Left lobe of liver (tissue), 2 donors: ENCODE measurements at places on chromosomes 5 and 9.

GRCh38 chr5:67149057-67149950 lies 47.3 kb downstream of the CD180 start:
- no peak for DNase-seq

DNA sequence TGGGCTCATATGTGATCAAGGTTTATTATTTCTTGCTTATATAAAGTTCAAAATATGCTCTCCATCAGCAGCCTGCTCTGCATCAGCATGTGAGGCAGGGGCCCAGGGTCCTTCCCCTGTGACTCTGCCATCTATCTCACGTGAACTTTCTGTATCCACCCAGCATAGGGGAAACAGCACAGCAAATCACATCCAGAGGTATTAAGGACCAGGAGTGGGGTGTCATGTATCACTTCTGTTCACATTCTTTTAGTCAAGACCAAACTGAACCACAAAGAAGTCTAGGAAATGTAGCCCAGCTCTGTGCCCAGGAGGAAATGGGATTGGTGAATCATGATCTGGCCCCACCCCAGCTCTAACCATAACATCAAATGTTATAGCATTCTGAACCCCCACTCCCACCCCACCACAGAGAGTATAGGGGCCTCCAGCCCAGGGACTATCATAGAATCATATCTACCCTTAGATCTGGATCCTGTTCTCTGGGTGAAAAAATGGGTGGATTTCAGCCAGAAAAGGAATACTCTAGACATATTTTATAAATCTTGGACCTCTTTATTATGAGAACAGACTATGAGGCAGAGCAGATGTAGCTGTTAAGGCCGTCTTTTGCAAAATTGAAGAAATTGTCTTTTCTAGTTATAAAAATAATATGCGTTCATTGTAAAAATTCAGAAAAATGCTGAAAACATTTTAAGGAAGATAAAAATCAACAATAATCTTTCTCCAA lies 473.7 kb downstream of the ARHGEF28 start:
- DNase-seq = no peak

DNA sequence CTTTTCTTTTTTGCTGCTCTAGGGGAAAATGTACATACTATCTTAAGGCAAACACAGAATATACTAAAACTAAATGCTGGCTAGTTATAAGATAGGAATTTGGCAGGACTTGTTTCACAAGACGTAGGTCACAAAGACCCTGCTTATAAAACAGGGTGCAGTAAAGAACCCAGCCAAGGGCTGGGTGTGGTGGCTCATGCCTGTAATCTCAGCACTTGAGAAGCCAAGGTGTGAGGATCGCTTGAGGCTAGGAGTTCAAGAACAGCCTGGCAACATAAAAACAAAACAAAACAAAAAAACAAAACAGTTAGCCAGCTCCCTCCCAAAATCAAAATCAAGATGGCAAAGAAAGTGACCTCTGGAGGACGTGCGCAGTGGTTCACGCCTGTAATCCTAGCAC lies 49.5 kb upstream of the DENND4C start:
- DNase-seq = no peak

DNA sequence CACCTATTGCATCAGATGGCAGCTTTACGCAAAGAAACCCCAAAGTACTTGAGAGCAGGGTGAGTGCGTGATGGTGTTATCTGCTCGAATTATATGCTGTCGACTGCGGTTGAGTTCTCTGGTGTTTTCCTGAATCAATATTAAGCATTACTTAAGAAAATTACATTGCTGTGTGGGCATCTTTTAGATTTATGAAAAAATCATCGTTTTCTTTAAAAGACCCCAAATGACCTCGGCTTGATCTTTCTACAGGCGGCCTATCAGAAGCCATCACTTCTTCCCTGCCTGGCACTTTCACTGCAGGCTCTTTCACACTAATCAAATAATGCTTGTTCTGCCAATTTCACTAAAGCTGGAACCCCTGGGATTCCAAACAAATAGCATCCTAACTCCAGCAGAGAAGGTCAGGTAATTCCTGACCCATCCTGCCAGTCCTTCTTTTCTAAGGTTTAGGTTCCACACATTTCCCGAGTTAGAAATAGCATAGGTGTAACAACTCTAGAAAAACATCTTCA lies 1.7 kb downstream of the UBE2QL1 start:
- no peak for DNase-seq

DNA sequence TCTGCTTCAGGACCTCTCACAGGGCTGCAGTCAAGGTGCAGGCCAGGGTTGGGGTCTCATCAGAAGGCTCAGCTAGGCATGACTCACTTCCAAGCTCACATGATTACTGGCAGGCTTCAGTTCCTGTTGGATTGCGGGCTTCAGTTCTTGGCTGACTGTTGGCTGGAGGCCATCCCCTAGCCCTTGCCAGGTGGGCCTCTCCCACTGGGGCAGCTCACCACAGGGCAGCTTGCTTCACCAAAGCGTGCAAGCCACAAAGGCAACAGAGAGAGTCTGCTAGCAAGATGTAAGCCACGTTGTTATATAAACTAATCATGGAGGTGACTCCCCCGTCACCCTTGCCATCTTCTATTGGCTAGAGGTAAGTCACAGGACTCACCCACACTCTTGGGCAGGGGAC lies 14.4 kb downstream of the CPLX2 start:
- DNase-seq = no peak

- no peak for DNase-seq
These were observed 409.7 kb downstream of the IRX1 start for GRCh38 chr5:4005335-4005734.

DNA sequence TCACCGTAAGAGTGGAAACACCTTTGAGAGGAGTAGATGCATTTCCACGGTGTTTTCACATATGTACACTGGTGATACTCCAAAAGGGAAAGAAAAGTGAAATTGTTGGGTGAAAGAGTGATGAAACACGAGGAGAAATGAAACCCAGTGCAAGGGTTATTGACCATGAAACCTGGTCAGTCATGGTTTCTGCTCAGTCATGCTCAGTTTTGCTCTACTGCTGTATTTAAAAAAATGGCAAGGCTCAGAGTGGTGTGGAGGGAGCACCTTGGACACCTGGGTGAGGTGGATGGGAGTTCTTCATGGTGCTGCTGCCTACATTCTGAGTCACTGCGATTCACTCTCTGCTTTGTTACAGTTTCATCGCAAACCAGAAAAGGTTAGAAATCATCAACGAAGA lies 32.3 kb downstream of the NTRK2 start:
- no peak for DNase-seq

DNA sequence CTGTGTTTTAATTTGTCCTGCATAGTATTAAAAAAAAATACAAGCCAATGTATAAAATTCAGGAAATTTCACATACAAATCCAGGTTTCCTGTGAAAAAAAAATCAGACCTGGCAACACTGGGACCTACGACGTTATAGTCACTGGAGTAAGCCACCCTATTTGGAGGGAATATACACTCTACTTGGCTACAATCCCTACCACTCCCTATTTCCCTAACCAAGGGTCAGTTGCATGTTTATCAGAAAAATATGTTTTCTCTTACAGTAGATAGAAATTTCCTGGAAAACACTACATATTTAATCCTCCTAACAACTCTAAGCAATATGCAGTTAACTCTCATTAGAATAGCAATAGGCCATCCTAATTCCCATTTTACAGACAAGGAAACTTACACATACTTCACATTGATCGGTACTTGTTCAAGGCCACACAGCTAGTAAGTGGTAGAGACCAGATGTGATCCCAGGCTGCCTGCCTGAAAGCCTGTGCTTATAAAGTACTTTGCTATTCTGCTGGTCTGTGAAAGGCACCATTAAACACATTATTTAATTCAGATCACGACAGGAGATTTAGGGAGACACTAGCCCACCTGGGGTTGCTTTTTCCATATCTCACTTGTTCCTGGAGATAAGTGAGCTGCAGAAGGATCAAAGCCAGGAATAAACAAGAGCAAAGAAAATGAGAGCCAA lies 70.8 kb downstream of the MFAP3 start:
- DNase-seq = no peak

DNA sequence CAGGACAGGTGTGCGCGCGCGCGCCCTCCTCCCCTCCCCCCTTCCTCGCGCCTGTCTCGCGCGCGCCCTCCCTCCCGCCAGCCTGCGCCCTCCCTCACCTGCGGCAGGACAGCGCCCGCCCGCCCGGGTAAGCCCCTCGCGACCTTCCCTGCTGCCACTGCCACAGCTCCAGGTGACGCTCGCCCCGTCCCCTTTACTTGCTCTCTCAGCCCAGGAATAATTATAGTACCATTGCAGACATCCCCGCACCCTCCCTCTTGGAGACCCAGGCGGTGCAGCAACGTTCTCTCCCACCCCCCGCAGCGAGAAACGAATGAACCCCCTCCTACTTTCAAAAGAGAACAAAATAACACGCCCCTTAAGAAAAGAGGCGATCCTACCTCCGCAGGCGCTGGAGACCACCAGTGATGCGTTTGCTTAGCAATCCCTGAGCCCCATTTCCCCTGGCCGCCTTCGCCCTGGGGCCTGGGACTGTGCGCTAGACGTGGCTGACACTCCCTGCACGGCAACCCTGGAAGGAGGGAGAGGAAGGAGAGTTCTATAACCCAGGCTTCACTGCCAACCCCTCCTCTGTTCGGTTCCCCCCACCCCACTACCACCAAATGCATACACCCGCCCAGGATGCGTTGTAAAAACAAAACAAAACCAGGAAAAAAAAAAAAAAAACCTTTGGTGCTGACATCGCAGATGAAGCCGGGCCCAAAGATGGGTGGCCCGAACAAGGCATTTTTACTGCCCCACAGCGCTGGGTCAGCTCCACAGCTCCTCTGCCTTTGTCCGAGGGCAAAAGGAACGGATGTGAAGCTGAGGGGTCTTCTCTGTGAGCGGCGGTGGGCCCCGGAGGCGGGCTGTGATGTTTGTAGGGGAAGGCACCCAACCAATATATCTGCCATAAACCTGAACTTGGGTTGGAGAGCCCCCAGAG lies 5.6 kb upstream of the PURA start:
- DNase-seq = no peak

GRCh38 chr9:72924154-72924790 lies 28.6 kb downstream of the ALDH1A1 start:
- DNase-seq = no peak

GRCh38 chr9:129750013-129750638 lies 2.7 kb downstream of the PTGES start:
- no peak for DNase-seq

DNA sequence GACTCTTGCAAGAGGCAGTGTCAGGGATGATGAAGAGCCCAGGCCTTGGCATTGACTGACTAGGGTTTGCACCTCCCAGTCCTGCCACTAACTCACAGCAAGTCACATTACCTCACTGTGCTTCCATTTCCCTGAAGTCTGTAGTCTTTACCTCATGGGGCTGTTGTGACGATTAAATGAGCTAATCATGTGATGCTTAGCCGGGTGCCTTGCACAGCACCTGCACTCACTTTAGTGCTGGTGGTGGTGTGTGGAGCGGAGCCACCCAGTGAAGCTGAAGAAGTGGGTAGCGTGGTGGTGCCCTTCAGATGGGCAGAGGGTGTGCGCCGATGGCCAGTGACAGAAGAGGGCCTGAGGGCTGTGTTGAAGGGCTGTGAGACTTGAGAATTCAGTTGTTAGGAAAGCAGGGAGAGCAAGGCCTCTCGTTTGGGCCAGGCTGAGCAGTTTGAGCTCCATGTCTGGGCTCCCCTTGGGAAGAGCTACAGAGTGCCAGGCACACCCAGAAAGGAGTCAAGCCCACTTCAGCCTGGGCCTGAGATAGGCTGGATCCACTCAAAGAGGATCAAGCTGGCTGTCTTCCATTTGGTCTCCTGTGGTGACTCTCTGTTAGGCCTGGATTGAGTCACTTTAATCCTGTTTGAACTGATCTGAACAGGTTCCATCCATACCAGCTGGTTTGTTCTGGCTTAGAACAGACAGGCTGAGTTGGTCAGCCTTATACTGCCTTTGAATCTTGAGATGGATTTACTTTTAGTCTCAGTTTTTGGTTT lies 42.5 kb downstream of the RALGPS1 start:
- DNase-seq = no peak

DNA sequence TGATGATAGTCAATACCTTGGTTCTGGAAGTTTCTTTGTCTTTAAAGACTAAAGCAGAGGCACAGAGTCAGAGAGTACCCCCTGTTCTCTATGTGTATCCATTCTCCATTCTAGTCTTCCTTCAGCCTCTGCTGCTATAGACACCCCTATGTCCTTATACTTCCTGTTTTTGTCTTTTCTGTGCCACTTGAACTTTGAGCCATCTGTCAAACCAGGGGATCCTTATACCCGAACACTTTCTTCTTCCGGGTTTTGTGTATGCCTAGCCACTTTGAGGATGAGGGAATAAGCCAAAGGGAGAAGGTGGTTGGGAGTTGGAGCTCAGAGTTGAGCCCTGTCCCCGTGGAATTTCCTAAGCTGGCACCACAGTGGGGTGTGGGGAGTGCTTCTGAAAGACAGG lies 61.1 kb upstream of the IL6ST start:
- DNase-seq = no peak

DNA sequence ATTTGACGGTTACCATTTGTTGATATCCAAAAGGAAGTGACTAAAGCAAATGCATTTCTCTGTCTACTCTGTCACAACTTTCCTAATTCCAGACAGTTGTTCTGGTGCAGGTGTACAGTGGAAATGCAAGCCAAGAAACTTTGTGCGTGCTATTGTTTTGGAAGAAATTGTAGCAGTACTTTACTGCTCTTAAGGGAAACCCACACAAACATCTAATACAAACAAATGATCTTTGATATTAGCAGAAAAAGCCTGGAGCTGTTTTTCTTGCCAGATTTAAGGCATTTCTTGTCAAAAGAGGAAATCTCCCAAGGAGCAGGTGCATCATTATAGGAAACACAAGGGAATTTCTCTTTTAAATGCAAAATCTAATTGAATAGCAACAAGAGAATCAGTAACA lies 2.0 kb downstream of the SNCAIP start:
- no peak for DNase-seq

GRCh38 chr5:160470437-160471361 lies 49.0 kb downstream of the PTTG1 start:
- DNase-seq = no peak

- no peak for DNase-seq
These were observed 8.4 kb downstream of the TRAF1 start for GRCh38 chr9:120917929-120918762.

DNA sequence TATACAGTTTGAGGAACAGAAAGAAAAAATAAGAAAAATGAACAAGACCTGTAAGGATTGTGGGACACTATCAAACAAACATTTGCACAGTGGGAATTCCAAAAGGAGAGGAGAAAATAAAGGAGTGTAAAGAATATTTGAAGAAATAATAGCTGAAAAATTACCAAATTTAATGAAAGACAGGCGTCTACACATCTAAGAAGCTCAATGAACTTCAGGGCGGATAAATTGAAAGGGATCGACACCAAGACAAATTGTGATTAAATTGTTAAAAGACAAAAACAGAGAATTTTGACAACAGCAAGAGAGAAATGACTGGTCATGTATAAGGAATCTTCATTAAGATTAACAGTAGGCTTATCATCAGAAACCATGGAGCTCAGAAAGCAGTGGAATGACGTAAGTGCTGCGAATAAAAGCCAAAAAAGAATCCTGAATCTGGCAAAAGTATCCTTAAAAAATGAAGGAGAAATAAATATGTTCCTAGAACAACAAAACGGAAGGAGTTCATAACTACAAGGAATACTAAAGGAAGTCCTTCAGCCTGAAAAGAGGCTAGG lies 3.5 kb upstream of the SLC38A9 start:
- no peak for DNase-seq

GRCh38 chr5:138645778-138646575 lies 70.8 kb upstream of the HSPA9 start:
- no peak for DNase-seq

GRCh38 chr5:114953565-114953964 lies 216.1 kb downstream of the TRIM36 start:
- no peak for DNase-seq
